ENCODE measurements at places on chromosomes 6 and 20.

GRCh38 chr6:150134280-150134920, 8.4 kb upstream of the PPP1R14C start:
- DNase-seq: no peak

GRCh38 chr20:51300104-51300503, 242.4 kb downstream of the NFATC2 start:
- no peak for DNase-seq

GRCh38 chr6:163354085-163354484, 60.4 kb upstream of the QKI start:
- DNase-seq: peak; percentile 84

GRCh38 chr6:150189122-150189521, 46.3 kb downstream of the PPP1R14C start:
- no peak for DNase-seq

DNA sequence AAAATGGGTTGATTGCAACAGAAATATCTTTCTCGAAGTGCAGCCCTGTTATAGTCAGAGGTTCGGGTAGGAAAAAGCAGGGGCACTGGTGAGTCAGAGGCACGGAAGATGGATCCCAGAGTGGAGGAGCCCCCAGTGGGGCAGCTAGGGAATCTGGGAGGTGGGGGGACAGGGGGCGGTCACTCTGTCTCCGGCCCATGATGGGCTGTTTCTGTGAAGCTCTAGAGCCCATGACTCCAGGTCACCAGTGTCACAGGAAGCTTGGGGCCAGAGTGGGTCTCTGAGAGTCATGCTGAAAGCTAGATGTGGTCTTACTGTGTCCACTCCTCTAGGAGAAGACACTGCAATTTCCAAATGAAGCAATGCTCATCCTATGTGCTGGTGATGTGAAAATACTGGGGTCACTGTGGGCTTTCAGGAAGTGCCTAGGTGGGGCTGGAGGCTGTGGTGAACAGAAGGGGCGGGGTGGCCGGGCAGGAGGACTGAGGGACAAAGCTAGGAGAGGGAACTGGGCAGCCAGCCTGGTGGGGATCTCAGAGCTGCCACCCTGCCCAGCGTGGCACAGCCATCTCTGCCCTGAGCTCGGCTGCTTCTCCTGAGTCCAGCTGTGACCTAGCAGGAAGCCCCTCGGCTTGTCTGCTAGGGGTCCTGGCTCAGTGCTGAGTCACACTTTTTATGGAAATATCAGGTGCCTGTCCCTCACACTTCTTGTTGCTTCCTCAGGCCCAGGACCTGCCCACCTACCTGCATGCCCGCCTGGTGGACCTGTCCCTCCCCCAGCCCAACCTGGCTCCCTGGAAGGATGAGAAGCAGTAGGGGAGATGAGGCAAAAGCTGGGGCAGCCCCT, 54.2 kb downstream of the IRF4 start:
- no peak for DNase-seq

GRCh38 chr6:3843379-3844096, 5.6 kb upstream of the FAM50B start:
- DNase-seq: no peak

DNA sequence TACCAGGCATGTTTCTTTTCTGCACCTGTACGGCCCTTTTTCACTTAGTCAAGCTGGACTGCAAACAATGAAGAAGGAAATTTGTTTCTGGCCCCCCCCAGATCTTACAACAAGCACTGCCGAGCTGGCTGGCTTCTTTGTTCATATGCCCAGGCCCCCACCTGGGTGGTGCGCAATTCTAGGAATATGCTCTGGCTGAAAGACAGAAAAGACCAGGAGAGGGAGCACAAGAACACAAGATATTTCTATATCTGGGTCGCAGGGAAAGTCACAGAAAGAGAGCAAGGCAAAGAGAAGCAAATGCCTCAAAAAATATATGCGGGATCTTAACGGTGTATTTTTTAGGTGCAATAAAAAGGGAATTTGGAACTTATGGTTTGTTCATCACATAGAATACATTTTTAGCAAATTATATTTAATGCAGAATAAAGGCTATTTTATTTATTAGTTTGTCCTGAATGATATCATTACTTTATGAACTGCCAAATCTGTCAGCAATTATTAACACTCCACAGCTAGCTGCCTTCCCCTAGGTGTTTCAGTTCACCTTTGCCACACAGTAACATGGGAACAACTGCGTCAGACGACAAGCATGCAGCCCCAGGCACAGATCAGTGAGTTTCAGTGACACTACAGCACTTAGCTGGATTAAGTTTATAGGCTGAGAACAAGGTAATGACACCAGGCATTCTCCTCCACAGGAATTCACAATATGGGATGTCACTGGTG, 76.5 kb downstream of the GJA10 start:
- DNase-seq: peak; percentile 80

GRCh38 chr6:24583463-24584381, 62.3 kb downstream of the KIAA0319 start:
- DNase-seq: peak; percentile 72

- DNase-seq: no peak
Measured at GRCh38 chr6:7135755-7136154, 28.0 kb downstream of the RREB1 start.

GRCh38 chr6:3281631-3282475, 23.1 kb downstream of the PSMG4 start:
- DNase-seq: peak; percentile 90

GRCh38 chr6:52399511-52400312, 20.4 kb upstream of the EFHC1 start:
- peak; percentile 78 for DNase-seq

DNA sequence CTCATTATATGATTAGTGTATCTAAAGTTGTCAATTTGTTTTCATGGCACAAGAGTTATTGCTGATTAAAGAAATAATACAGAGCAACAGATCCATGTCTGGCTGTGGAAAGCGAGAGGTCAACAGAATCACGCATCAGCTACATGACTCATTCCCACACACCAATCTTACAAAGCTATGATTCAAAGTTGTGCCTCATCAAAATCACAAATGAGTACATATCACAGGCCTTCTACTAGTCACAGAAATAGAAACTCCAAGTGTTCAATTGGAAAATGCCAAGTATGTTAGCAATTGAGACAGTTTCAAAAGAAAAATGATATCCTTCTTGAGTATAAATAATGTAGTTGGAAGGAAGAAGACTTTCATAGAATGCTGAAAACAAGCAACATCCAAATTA, 57.8 kb upstream of the NKAIN2 start:
- peak; percentile 83 for DNase-seq
